ENCODE measurements at places on chromosomes 7 and 10.

GRCh38 chr7:36881233-36881874 lies 157.1 kb upstream of the AOAH start:
- DNase-seq: no peak

GRCh38 chr7:68425377-68425776 lies 1172.9 kb upstream of the AUTS2 start:
- DNase-seq: no peak

DNA sequence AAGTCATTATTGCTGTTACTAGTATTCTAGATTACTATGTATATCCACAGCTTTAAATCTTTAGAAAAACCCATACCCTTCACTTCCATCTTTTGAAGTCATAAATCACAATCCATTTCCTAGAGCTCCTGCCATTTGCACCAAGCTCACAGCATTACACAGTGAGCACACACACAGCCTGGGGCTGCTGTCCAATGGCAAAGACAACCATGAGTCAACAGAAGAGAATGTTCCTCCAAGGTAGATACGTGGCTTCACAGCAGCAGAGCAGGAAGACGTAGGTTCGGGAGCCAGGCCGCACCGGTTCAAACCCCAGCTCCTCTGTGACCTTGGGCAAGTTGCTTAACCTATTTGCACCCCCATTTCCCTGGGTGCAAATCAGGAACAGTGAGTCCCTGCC lies 234.6 kb downstream of the DIP2C start:
- no peak for DNase-seq

- DNase-seq: peak; percentile 37
Observed at GRCh38 chr10:97319671-97320479, 804 bp downstream of the FRAT1 start.

GRCh38 chr7:148698007-148698396 lies 701 bp upstream of the CUL1 start:
- peak; percentile 22 for DNase-seq

GRCh38 chr10:32959006-32959920 lies 1.2 kb upstream of the ITGB1 start:
- no peak for DNase-seq

- DNase-seq: no peak
Observed at GRCh38 chr10:87608756-87609155, 50.9 kb upstream of the PAPSS2 start.

GRCh38 chr10:13984647-13985155 lies 346.0 kb downstream of the FRMD4A start:
- DNase-seq: no peak

- no peak for DNase-seq
Observed at GRCh38 chr10:133100186-133100585, 12.5 kb downstream of the ADGRA1 start.

DNA sequence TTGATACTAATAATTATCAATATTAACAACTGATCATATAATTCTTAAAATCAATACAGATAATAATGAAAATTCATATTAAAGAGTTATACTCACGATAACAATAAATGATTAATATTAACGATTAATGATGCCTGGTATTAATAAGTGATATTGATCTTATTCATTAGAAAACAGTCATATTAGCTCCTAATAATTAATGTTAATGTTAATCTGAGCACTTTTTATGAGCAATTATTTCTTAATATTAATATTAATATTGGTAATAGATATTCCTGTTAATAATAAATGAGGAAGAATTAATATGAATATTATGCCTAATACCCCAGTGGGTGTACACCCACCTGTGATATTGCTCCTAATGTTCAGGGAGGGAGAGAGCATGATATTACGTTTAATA lies 23.6 kb downstream of the MEIG1 start:
- no peak for DNase-seq

- DNase-seq: no peak
Observed at GRCh38 chr10:93820434-93820833, 62.7 kb downstream of the LGI1 start.

DNA sequence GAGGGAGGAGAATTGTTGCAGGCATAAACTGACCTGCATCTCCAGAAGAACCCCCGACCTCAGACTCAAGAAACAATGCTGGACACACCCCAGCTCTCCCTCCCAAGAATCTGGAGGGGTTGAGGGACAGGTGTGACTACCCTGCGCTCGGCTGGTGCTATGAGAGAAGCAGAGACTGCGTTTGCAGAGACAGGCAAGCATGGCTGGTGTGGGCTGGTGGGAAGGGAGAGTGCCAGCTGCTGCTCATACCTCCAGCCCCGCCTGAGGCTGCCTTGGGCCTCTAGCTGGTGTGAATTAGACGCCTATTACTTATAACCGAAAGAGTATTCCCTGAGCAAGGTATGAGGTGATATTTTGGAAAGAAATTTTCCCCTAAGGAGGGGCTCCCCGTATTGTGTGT lies 48.3 kb upstream of the DDC start:
- no peak for DNase-seq

DNA sequence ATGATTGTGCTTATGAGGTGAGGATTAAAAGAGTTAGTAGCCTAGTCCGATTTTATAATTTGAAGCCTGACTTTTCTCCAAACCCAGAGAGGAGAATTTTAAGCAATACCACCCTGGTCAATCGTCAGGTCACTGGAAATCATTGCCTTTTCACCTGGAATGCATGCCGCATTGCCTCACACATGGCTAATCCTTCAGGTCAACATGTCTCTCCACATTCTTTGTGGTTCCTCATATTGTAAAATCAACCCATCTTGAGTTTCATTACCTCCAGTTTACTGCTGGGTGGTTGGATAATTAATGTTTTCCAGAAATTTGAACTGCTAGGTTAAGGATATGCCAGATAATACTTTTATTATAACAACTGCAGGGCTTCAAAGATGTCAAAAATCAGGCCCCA lies 55.6 kb upstream of the SEMA3E start:
- DNase-seq: no peak

DNA sequence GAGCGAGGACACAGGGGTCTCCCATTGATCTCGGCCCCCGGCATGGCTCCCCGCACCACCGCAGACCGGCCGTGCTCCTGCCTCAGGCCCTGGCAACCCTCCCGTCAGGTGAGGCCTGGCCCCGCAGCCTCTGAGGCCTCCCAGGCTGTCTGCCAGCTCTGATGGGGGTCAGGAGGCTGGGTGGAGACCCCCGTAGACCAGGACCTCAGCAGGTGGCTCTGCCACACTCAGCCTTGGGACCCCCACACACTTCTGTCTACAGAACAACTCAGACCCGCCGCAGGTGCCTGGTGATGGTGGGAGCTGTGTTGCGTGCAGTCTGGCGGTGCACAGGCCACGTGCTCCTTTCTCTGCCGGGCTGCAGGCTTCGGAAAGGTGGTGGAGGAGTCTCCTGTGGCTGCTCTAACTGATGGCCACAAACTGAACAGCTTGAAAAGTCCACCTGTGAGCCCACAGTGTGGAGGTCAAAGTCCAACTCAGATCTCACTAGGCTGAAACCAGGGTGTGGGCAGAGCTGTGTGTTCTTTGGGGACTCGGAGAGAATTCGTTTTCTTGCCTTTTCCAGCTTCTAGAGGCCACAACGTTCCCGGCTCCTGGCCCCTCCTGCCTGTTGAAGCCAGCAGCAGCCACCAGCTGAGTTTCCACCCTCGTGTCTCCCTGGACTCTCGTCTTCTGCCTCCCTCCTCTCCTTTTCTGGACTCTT lies 62.5 kb downstream of the PWWP2B start:
- DNase-seq: no peak

DNA sequence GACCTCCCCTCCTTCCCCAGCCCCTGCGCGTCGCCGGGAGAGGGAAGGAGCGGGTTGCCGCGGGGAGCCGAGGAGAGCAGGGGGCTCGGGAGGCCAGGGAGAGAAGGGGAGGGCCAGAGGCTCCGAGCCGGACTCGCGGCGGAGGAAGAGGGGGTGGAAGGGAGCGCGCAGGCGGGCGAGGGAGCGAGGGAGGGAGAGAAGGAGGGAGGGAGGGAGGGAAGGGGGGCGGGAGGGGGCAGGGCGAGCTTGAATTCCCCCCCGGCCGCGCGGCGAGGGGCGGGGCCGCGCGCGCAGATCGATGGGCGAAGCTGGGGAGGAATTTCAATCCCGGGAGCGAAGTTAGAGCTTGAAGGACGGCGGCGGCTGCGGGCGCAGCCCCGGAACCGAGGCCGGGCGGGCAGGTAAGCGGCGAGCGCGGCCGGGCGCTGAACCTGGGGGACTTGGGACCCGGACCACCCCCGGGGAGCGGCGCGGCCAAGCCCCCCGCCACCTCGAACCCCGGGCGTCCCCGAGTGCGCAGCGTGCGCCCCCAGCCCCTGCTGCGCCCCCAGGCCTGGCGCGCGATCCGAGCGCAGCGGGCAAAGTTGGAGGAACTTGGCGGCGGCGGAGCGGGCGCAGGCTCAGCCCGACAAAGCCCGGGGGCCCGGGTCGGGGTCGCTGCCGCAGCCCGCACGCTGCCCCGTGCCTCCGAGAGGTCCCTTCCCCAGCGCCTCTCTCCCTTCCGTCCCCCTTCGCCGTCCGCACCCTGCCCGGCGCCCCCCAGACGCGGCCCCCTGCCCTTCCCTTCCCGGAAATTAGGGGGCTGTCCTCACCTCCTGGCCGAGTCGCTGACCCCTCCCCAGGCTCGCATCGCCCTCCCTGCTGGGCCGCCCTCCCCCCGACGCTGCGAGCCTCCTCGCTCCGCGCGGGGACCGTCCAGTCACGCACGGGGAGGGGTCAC lies at the start of gene ELFN1:
ELFN1 (plus strand) TSS at position 324 of the 940 bp plus-strand sequence. CDS start 74,320 bp downstream, outside the sequence.
- DNase-seq: no peak

- no peak for DNase-seq
Observed at GRCh38 chr10:115051216-115051615, 41.9 kb upstream of the ATRNL1 start.

GRCh38 chr10:103814626-103815370 lies 40.6 kb downstream of the SH3PXD2A start:
- no peak for DNase-seq

GRCh38 chr7:74599244-74599643 lies 58.3 kb upstream of the GTF2I start:
- no peak for DNase-seq

DNA sequence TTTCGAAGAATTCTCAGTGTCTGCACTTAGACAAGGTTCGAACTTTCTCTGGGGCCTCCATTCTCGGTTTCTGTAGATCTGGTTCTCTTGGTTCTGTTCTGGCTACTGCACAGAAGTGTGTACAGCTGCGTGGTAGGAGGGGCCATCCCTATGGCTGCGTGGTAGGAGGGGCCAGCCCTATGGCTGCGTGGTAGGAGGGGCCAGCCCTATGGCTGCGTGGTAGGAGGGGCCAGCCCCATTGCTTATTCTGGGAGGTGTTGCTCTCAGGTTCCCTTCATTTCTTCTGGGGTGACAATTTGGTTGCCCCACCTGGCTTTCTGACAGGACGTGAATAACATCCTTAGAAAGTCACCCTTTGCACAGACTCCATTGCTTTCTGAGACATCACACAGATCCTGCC lies 65.2 kb upstream of the CHST15 start:
- DNase-seq: no peak

DNA sequence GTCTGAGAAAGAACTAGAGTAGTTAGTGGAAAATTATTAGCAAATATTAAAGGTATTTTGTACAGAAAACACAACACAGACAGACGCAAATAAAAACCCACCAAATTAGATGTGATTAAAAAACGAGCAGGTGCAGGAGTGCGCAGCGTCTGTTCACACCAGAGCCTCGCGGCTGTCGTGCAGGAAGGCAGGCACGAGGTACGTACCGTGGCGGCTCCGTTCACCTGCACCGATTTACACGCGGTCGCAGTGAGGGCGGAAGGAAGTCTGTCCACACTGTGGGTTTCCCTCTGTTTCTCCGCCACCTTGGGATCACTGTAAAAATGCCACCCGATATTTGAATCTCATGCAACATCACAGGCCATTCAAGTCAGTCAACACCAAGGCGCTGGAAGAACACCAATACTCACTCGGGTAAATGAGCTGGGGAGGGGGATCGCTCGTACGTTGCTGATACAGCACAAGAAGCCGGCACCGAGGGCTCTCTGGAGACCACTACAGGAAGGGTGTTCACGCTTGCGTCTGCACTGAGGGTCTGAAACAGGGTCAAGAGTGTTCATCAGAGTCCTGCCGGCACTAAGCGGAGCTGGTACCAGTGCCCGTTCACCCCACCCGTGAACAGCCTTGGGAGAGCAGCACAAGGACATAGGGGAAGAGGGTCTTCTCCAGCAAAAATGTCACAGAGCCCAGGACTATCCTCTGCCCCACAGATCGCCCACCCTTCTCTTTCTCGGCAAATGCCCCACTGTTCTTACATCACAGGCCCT lies 116.8 kb downstream of the LARP4B start:
- DNase-seq: no peak

DNA sequence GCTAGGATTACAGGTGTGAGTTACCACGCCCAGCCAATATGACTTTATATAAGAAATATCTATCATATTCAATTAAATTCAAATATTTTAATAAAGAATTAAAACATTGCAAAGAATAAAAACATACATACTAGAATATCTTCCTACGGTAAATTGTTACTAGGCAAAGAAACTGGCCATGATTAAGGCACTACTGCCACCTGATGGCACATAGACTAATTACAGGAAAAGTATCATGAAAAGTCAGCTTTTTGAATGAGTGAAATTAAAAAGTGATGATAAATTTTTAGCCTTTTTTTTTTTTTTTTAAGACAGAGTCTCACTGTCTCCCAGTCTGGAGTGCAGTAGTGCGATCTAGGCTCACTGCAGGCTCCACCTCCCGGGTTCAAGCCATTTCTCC lies 30.9 kb downstream of the MRPS33 start:
- no peak for DNase-seq

GRCh38 chr10:34758447-34758996 lies 56.6 kb downstream of the PARD3 start:
- no peak for DNase-seq

GRCh38 chr7:30027740-30028215 lies 434 bp upstream of the PLEKHA8 start:
- no peak for DNase-seq

DNA sequence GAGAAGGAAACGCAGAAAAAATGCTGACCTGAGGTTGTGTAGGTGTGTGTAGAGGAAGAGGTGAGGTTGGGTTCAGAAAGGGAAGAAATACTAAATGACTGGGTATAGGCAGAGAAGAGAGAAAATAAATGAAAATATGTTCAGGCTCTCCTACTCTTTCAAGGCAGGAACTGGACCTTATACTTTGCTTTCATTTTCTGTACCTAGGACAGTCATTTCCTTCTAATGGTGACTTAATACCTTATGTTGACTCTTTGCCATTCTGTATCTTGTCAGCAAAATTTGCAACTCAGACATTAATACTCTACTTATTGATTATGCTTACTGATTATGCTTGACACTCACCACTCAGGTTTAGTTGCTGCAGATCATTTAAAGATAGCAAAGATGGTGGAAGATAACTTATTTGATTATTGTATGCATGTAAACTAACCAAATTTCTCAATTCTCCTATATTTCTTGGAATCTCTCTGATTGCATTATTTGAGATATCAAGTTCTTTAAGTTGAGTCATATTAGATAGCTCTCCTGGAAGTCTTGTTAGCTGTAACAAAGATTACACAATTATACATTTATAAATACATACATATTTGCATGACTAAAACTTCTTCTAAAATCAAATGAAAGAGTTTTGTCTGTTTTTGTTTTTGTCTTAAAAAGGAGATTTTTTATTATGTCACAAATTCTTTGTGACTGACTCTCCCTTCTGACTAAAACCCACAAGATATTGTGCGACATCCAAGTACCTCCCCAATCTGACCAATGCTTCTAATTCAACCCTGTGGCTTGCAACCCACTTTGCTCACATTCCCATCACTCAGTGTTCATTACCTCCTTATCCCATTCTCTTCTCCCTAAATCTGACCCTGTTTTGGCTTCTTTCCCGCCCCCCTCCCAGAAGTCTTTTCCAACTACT lies 20.0 kb downstream of the LRRD1 start:
- no peak for DNase-seq

- DNase-seq: no peak
Observed at GRCh38 chr7:116981939-116982338, 28.6 kb downstream of the ST7 start.
